ENCODE measurements at places on chromosomes 1 and 21.
A peak's percentile ranks its signal among the peaks of the same experiment; 100 is the strongest.

DNA sequence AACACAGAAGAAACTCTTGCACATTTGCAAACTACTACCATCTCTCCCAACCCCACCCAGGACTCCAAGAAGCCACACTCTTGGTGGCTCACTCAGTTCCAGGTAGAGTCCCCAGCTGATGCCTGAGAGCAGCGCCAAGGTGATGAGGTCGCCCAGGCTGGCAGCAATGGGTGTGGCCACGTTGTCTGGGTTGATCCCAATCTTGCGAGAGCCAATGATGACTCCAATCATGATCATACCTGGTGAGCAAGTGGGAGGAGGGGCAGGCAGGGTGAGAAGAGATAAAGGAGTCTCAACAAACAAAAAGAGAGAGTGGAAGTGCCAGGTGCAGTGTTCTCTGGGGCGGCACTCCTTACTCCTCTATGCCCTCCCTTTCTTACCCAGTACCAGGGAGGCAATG is 14.4 kb downstream of the SLC41A1 start:
- no peak for DNase-seq

GRCh38 chr21:24276204-24276603 is 1331.1 kb downstream of the MRPL39 start:
- no peak for DNase-seq

DNA sequence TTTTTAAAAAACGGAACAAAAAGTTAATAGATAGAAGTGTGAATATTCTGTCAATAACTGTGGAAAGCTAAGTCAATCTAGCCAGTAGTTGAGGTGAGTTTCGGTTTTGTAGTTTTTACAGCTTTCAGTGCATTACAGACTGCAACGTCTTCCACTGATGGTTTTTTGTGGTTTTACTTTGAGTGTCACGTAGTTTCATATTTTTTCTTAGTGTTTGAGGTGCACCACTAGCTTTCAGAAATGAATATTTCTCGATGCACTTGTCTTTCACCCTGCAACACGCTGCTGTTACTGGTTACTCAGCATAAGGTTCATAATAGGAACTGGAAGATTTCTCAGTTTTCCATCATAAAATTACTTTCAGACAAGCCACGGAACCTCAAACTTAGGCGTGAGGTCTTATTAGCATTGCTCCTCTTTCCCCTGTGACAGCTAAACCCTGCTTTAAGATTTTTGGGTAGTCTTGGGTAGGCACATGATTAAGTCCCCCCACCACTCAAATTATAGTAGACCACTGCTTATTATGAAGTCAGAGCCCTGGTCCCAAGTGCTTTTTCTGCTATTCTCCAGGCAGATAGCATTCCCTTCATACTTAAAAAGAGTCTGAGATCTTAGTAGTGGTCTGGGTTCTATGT is 1412.7 kb downstream of the KCNT2 start:
- peak; percentile 17 for DNase-seq

DNA sequence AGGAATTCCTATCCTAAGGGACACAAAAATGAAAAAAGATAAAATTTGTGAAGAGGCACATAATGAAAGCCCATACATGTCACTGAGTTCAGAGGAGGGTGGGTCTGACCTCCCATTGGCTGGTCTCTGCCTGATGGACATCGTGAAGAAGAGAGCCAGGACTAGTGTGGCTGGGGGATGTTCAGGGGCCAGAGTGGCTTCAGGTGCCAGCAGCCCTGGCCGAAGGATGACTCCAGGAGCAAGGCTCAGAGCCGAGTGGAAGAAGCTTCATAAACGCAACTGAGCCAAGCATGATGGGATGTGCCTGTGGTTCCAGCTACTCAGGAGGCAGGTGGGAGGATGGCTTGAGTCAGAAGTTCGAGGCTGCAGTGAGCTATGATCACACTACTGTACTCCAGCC is 56.9 kb upstream of the ATP5PO start:
- no peak for DNase-seq

- peak; percentile 27 for DNase-seq
These were observed 5.3 kb upstream of the SRP9 start for GRCh38 chr1:225772323-225772768.

DNA sequence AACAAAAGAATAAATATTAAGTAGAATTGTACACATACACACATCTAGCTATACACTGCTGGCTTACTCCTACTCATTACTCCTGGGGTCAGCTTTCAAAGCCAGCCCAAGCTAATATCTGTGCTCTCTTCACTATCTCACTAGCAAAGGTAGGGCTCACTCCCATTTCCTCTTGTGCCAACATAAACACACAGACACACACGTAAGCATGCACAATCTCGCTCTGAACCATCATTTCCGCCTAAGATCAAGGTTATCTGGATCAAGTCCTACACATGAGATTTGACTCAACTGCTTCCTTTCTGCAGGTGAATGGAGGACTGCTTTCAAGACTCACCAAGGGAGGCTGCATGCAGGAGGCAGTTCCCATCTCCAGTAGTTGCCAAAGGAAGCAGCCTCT is 28.8 kb upstream of the MTMR11 start:
- no peak for DNase-seq

GRCh38 chr1:86507935-86508582 is 38.8 kb upstream of the CLCA4 start:
- DNase-seq, result peak; percentile 38

GRCh38 chr1:224201853-224202252 is 18.8 kb downstream of the DEGS1 start:
- DNase-seq, result no peak

- DNase-seq, result no peak
These were observed 71.2 kb downstream of the VWA5B1 start for GRCh38 chr1:20361805-20362381.

- DNase-seq, result no peak
These were observed 64.7 kb downstream of the GORAB start for GRCh38 chr1:170596701-170597100.

DNA sequence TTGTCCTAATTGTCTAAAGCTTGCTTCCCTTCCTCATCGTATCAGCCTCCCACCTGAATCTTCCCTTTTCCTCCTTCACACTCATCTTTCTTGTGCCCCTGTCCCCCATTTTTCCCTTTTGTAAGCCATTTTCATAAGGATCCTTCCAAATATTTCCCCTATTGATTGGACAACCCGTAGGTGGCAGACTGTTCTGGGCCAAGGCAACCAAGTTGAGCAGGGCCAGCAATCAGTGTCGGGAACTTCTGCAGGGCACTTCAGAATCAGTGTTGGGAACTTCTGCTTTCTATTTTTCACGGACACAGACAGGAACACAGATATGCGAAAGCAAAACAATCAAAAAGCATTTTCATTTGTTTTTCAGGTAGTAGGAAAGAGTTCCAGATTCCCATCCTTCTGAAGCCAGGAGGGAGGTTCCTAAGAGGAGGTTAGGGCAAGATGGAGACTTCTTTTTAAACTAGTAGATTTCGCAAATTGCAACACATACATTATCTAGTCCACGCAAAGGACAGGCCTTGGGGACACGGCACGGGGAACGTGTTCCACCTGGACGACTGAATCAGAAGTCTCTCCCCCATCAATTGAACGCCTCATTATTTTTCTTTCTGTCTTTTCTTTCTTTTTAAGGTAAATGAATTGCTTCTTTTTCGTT is 691 bp upstream of the MPZL1 start:
- DNase-seq, result no peak

GRCh38 chr1:67958472-67958871 is 92.0 kb downstream of the DIRAS3 start:
- DNase-seq, result no peak

DNA sequence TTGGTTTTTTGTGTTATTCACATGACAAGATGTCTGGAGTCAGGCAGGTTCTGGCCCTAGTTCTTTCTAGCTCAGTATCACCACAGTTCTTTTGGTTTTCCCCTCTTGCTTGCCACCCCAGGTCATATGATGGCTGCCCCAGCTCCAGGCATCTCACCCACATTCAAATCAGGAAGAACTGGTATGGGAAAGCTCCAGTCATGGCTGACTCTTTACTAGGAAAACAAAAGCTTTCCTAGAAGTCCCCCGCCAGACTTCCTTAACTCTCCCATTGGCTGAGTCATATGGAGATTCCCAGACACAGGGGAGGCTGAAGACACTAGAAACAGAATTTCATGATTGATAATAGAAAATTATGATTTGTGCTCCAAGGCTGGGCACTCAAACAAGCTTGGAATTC is 22.1 kb upstream of the EYA3 start:
- DNase-seq, result no peak

- no peak for DNase-seq
These were observed 30.6 kb downstream of the CAPN2 start for GRCh38 chr1:223742856-223743517.

DNA sequence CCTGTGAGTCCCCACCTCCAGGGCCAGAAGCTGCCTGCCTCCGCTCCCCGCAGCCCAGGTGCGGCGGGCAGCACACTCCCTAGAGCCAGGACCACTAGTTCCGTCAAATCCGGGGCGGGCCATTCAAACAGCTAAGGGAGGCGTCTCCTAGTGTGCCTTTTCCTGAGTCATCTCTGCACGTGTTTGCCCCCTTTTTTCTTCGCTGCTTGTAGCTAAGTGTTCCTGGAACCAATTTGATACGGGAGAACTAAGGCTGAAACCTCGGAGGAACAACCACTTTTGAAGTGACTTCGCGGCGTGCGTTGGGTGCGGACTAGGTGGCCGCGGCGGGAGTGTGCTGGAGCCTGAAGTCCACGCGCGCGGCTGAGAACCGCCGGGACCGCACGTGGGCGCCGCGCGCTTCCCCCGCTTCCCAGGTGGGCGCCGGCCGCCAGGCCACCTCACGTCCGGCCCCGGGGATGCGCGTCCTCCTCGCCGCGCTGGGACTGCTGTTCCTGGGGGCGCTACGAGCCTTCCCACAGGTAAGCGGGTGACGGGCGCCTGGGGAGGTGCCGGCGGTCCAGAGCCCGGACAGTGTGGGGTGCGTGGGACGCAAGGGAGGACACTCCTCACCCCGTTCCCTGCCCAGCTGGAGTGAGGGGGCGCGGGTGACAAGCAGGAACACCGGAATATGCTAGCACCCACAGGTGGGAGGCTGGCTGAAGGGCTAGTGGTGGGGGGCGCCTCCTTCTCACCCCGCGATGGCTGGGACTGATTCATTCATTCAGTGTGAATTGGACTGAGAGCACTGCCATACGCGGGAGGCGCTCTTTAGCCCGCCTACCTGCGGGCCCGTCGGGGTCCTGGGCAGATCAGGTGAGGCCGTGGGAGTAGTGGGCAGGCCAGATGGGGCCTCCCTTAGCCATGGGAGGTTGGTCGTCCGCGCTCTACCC is at the start of gene TNFRSF8:
Gene TNFRSF8 (plus strand): TSS at position 163 of the 932 bp plus-strand sequence. CDS start 296 bp downstream, at position 459.
- DNase-seq, result peak; percentile 38
